Pons (tissue), 1 donor: ENCODE measurements at places on chromosomes 7 and 10.
A peak's percentile ranks its signal among the peaks of the same experiment; 100 is the strongest.

DNA sequence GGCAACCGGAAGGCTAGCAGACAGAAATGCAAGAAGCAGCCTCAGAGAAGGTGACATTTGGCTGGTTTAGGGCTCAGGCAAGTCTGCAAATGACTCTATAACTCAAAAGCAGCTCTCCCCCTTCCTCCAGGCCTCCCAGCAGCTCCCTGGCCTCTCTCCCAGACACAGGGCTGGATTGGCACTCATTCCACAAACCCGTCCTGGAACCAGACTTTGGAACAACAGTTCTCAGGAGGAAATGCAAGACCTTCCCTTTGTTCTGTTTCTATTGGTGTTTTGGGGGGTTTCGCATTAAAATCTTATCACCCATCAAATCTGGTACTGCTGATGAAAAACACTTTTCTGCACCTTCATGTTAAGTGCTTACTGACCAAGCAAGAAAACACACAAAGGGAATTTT lies 40.3 kb upstream of the EFCAB10 start:
- peak; percentile 77 for DNase-seq

DNA sequence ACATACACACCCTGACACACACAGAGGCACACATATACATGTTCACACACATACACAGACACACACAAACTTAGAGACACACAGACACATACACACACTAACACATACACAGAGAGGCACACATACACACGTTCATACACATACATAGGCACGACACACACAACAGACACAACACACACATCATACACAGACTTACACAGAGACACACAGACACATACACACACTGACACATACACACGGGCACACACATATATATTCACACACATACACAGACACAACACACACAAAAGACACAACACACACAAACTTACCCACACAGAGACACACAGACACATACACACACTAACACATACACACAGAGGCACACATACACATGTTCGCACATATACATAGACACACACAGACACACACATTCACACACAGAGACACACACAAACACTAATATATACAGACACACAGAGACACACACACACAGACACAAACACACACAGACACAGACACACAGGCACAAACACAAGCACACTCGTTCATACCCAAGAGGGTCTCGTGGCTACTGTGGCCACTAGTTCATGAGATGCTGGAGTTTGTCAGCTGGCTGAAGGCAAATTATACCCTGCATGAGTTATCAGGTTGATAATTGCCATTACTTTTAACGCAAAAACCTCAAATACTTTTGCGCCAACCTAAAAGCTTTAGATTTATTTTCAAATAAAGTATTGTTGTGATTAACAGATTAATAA lies 17.7 kb upstream of the KLF6 start:
- no peak for DNase-seq

GRCh38 chr10:86630079-86630478 lies 24.3 kb upstream of the OPN4 start:
- DNase-seq: no peak

DNA sequence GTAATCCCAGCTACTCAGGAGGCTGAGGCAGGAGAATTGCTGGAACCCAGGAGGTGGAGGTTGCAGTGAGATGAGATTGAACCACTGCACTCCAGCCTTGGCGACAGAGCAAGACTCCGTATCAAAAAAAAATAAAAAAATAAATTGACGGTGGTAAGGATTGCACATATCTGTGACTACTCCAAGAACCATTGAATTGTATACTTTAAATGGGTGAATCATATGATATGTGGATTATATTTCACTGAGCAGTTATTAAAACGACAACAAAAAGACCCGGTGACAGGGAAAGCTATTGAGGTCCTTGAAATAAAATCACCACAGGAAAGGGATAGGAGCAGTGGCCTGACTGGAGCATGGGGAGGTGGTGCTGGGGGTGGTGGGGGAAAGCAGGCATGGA lies 31.2 kb upstream of the COMTD1 start:
- no peak for DNase-seq

- no peak for DNase-seq
Measured at GRCh38 chr10:62113680-62114079, 155.0 kb downstream of the RTKN2 start.

DNA sequence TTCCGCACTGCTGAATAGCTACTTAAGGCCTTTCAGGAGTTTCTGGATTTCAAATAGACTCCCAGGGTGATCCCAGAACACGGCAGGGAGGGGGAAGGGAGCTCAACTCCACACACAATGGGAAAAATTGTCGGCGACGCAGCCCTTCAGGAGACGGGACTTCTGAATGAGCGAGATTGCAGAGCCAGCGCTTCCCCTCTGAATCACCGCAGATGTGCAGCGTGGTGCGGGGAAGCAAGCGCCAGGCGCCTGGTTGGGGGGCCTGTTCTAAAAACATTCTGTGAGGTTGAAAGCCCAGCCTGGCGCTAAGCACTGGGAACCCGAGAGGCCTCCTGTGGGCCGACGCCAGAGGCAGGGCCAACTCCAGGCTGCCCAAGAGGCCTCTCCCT lies 163.3 kb downstream of the MAD1L1 start:
- DNase-seq: peak; percentile 30

GRCh38 chr7:80347173-80347572 lies 164.7 kb downstream of the GNAT3 start:
- no peak for DNase-seq

- DNase-seq: no peak
Measured at GRCh38 chr7:40990841-40991240, 712.0 kb downstream of the INHBA start.
